ENCODE measurements at places on chromosomes 5 and 9.

GRCh38 chr9:96008502-96009222 lies 133.2 kb downstream of the ERCC6L2 start:
- no peak for DNase-seq

DNA sequence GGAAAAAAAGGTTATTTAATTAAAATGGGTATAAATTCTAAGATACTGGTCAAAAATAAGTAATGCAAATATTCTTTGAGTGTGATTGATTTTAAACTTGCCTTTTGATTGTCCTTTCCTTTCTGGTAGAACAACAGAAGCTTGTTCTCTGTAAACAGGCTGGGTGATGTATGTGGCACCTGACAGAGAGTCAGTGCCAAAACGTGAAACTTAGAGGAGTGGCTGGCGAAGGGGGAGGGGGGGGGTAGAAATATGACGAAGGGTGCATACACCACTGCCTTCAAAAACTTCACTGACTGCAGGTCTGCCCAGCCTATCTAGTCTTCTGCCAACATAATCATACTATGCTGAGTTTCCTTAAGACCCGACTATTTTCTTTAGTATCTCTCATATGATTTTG lies 629.8 kb upstream of the SEMA6A start:
- no peak for DNase-seq

DNA sequence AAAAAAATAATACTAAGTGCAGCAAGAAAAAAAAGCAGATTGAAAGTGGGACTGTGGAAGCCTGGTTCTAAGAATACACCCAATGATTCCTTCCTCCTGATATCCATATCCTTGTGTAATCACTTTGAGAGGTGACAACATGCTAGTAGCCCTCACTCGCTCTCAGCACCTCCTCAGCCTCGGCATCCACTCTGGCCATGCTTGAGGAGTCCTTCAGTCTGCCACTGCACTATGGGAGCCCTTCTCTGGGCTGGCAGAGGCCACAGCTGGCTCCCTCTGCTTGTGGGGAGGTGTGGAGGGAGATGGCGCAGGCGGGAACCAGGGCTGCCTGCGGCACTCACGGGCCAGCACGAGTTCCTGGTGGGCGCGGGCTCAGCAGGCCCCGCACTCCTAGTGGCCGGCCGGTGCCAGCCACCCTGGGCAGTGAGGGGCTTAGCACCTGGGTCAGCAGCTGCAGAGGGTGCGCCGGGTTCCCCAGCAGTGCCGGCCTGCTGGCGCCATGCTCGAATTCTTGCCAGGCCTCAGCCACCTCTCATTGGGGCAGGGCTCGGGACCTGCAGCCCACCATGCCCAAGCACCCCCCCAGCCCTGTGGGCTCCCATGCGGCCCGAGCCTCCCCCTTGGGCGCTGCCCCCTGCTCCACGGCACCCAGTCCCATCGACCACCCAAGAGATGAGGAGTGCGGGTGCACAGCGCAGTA lies 24.5 kb upstream of the SELENOP start:
- no peak for DNase-seq

GRCh38 chr5:163310997-163311396 lies 126.4 kb upstream of the CCNG1 start:
- DNase-seq: no peak

DNA sequence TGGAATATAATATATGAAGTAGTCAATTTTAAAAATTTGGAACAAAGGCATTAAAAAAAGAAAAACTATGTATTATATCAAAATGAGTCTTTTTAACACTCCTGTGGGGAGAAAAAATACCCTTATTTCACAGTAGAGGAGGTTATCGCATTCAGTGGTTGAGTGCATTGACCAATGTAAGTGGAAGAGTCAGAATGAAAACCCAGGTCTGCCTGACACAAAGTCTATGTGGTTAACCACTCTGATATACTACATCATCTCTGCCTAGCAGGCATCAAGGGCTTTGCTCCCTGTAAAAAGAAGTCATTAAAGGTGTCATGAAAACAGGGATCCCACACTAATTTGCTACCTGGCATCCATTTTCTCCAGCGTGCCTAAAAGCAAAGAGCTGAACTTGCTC lies 417.2 kb upstream of the C9orf72 start:
- no peak for DNase-seq
